ENCODE measurements at places on chromosomes 2 and 18.

- peak; percentile 47 for DNase-seq
These were observed 41.4 kb downstream of the STEAP3 start for GRCh38 chr2:119264781-119265692.

GRCh38 chr2:119645173-119645855, 33.7 kb upstream of the TMEM177 start:
- DNase-seq = no peak

DNA sequence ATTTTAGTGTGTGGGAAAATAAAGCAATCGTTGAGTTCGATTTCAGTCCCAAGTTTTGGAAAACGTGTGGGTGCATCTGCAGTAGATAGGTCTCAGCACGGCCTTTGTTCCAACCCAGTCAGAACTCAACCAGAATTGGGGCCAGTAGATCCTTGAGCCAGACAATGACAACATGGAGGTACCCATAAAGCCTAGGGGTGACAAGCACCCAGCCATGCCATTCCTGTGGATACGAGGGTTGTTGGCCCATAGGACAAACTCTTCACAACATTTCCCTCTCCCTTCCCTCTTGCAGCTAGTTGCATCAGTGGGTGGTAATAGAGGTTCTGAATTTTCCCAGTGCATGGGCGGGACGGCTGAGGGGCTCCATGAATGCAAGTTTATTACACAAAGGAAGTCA, 60.1 kb downstream of the ST3GAL5 start:
- DNase-seq = no peak

- DNase-seq = no peak
These were observed 10.4 kb downstream of the TMEFF2 start for GRCh38 chr2:192184349-192184748.

GRCh38 chr2:74740741-74741431, 86.8 kb downstream of the SEMA4F start:
- peak; percentile 94 for DNase-seq

DNA sequence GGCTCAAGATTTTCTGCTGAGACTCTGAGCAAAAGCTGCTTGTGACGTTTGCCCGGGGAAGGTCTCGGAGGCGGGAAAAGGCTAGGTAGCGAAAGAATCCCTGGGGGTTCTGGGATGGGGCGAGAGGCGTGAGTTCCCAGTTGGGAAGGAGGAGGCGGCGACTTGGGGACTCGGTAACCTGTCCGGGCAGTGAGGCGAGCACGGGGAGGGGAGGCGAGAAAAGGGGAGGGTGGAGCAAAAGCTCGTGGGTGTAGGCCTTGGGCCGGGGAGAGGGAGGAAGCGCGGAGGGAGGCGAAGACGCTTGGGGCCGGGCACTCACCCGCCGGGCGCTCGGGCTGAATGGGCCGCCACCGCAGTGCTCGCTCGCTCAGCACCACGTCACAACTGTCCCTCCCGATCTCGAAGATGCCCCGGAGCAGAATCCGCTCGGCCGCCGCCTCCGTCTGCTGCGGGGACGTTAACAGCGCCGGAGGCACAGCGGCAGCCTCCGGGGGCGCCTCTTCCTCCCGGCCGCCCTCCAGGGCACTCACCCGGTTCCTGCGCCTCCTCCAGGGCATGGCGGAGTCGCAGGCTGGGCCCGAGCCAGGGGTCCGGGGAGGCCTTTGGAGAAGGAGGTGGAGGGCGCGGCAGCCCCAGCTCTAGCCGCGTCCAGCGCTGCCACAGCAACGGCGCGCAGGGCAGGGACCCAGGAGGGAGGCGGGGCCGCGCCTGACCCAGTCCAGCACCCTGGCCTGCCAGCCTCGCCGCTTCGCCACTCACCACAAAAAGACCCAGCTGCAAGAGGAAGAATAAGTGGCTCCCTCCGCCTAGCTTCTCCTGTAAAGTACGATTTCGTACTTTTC, at the start of gene CERKL:
TSS of gene CERKL (minus strand) at position 656 of the 842 bp plus-strand sequence. CDS start at position 557, 99 bp downstream.
- no peak for DNase-seq

DNA sequence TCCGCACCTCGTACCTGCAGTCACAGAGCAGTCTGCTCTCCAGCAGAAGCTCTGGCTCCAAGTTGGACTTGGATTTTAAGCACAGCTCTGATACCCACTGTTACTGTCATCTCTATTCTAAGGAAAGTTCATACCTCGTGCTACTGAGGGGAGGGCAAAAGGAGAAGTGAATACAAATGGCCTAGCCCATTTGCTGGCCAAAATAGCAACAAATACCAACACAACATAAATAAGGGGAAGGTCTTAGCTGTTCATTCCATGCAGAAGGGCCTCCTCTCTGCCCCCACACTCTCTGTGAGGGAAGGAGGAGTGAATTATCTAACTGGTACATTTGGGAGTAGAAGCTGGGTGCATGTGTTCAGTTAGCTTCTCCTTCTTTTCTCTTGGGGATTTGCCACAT, 739.4 kb upstream of the RAB6C start:
- DNase-seq = no peak

DNA sequence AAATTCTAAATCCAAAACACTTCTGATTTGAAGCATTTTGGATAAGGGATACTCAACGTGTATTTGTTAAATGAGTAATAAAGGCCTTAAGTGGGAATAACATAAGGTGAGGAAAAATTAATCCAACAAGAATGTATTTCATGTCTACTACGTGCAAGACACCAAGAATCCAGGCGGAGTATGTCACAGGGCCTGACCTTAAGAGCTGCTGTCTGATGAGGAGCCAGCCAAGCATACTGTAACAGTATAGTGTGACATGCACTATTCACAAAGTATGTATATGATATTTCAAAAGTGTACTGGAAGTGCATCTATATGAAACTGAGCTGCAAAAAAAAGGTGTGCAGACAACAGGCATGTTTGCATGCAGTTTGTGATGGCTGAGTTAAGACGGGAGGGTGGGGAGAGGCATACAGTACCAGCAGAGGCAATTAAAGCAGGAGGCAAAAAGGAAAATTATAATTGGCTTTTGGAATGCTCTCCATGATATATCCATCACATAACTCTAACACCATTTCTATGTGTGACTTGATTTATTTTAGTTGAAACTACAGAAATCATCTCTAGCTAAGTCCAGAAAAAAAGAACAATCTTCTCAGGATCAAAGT, 18.2 kb downstream of the IWS1 start:
- DNase-seq = peak; percentile 50

DNA sequence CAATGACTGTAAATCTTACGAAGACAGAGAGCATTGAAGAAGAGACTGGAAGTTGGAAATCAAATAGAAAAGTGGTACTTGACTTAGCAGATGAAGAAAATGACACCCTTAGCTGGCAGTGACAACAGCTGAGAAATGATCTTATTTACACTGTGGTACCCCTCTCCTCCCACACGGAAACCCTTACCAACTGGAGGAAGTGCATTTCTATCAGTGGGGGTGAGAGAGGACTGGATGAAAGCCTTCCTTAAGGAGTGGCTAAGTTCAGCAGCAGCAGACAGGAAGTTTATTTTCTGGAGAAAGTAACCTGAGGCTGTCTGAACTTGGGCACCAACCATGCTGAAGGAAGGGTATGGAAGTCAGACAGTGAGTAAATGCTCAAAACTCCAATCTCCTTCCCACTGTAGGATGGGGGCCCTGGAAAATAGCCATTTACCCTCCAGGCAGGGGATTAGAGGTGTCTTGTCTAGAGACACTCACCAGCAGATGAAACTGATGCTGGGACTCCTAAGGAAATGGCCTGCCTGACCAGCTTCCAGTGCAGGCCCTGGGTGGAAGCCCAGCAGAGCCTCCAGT, 160.2 kb upstream of the NCK2 start:
- no peak for DNase-seq

GRCh38 chr18:76685860-76686259, 136.5 kb upstream of the ZNF236 start:
- DNase-seq = no peak

- DNase-seq = no peak
These were observed 293.0 kb downstream of the NDUFA10 start for GRCh38 chr2:239731998-239732665.

DNA sequence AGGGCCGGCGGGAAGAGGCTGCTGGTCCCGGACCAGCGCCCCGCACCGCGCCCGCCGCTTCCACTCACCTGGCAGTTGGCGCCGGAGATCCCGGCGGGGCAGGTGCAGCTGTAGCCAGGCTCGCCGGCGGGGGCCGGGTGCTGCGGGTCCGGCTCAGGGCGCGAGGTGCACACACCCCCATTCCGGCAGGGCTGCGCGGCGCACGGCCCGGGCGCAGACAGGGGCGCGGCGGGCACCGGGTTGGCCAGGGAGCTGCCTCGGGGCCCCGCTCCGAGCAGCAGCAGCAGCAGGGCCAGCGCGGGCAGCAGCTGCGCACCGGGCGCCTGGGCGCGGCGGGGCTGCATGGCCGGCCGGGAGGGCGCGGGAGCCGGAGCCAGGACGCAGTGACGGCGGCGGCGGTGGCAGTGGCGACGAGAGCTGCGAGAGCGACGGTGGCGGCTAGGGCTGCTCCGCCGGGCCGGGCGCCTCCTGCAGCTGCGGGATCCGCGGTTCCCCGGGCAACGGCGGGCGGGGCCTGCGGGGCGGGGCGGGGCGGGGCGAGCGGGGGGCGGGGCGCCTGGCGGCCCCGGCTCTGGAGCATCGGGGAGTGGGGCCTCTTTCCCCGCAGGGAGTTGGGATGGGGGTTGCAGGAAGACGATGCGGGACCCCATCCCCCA, at the start of gene DNER:
TSS of gene DNER (minus strand) at position 476 of the 656 bp plus-strand sequence. CDS start at position 344, 132 bp downstream.
- DNase-seq = no peak

GRCh38 chr2:69989009-69989408, 27.6 kb upstream of the ASPRV1 start:
- DNase-seq = no peak

DNA sequence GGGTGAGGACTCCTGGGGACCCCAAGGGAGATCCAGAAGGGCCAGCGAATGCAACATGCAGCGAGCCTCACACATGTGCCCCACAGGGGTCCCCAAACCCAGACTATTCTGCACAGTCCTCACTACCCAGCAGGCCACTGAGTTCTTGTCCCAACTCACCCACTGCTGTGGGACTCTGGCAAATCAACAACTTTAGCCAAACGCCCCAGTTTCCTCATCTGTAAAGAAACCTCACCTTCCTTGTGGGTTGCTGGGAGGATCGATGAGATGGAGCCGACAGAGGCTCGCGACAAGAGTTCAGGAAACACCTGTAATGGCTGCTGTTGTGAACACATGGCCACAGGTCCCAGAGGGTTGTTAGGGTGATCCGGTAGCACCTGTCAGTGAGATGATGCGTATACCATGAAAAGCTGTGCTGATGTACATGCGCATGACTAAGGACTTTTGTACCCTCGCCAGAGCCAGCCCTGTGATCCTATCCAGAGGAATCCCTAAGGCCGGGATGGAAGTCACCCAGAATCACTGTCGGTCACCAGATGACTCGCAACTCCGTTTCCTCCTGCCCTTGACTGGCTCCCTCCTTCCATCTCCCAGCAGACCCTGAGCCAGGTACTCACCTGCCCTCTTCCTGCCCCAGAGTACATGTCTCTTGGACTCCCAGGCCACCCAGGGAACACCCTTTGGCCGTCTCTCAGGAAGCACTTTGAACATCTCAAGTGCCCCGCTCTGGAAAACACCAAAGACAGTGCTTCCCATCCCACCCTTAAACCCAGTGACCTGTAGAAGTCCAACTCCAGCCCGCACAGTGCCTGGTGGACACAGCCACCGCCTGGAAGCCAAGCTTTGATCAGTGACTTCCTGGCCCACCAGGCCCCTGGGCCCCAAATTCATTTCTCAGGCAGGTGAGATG, 103.3 kb upstream of the ID2 start:
- DNase-seq = peak; percentile 25

DNA sequence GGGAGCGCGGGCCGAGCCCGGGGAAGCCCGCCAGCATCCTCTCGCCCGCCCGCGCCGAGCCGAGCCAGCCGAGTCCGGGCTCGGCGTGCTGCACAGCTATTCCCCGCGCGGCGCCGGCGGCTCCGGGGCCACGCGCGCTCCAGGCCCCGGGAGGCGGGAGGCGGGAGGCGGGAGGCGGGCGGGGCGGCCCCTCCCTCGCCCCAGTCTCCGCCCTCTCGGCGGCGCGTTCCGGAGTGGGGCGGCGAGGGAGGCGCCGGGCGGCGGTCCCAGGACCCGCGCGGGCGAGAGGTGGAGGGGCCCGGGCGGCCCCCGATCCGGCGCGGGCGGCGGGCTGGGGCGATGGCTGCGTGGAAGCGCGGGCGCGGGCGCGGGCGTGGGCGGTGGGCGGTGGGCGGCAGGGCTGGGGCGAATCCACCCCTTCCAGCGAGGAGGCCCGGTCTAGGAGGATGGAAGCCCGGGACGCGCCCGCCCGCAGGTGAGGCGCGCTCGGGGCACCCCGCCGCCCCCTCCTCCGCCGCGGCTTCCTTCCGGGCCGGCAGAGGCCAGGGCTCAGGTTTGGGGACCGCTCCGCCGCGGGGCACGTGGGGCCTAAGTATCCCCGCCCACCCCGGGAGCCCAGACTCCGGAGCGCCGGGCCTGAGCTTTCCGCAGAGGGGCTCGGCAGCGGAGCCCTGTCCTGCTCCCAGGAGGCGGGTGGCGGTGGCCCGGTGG, at the start of gene ADCY3:
TSS of gene ADCY3 (minus strand) at position 140 of the 711 bp plus-strand sequence. CDS start 1,250 bp downstream, outside the sequence.
- DNase-seq = no peak

DNA sequence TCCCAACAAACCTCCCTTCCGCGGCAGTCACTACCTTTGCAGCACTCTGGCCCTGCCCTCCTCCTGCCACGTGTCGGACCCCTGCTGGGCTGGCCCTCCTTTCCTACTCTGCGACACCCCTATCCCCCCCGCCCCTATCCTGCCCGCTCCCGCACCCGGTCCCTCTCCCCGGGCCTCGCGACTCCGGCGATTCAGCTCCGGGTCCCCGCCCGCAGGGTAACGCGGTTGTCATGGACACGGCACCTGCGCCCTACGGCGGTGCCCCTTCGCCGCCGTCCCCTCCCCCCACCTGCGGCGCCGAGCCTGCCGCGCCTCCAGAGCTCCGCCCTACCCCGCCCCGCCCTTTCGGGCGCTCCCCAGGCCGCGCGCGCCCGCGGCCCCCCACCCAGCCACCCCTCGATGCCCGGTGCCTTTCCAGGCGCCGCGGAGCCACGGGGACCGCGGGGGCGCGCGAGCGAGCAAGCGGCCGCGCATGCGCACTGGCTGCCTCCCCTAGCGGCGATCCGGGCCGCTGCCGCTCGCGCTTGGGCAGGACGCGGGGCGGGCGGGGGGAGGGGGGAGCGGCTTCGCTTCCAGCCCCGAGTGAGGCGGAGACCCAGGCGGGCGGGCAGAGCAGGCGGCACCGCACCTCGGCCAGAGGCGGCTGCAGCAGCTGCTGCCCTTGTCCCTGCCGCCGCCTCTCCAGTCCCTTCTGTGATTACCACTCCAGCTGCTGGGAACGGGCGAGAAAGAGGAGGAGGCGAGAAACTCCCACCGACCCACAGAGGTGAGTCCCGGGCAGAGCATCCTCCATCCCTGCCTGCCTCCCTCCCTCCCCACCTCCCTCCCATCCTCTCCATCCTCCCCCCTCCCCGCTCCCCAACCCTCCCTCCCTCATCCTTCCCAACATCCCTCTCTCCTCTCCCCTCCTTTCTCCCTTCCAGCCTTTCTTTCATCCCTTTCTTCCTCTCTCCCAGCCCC, at the start of gene CTNNA2:
TSS of gene CTNNA2 (plus strand) at position 610 of the 960 bp plus-strand sequence.
- peak; percentile 25 for DNase-seq

GRCh38 chr2:190717306-190717705, 68.4 kb downstream of the NAB1 start:
- no peak for DNase-seq

DNA sequence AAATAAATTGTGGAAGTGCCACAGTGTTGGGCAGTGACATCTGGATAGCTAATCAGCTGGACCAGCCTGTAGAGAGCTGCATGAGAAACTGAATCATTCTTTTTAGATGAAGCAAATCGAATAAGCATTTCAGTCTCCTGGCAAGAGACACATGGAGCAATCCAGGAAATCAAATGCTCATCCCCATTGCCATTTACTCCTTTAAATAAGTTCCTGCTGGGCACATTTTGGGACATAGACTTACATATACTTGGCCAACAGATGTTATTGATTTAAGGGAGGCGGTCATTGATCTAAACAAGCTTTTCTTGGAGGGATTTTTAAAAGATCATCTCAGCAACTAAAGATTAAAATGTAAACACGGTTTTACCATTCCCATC, 307.1 kb downstream of the STK39 start:
- no peak for DNase-seq

GRCh38 chr2:186205254-186205911, 280.7 kb upstream of the ZC3H15 start:
- no peak for DNase-seq

Data from fibroblast of mammary gland (primary cell).